Esophagus squamous epithelium (tissue), 5 donors: ENCODE measurements at places on chromosomes 6 and 20. TPM values are rescaled to one million over a fixed set of nuclear protein-coding genes. Genes with fewer than 3 reads are reported as not detected.
A peak's percentile ranks its signal among the peaks of the same experiment; 100 is the strongest.

Gene LRRC1
- total RNA-seq, result 38.5 TPM

Gene HLA-C
- total RNA-seq, result 210 TPM

Gene SMLR1
- total RNA-seq, result not detected

Gene TRIM40
- total RNA-seq, result not detected

- peaks cover 6% of the 10 kb centered on the region for H3K4me1 ChIP-seq
- no peaks in the 10 kb centered on the region for H3K36me3 ChIP-seq
- no peak overlapping the region for H3K27ac ChIP-seq
Measured at GRCh38 chr20:38290829-38291814, 12.8 kb upstream of the BPI start.

DNA sequence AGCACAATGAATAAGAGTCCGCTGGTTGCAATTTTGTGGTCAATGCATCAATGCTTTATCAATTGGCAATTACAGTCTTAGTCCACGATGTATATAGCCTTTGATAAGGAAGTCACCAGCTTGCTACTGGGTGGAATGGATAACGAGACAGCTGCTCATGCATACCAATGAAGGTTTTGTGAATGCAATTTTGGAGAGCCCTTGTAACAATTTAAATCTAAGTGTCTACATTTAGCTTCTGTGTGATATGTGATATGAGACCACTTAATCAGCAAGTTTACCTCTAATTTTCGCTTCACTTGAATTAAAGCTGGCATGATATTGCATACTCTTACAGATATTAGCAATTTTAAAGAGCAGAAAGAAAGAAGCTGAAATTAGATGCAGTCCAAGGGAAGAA, 543.9 kb downstream of the RNF144B start:
- no peak overlapping the region for H3K27ac ChIP-seq
- no peaks in the 10 kb centered on the region for H3K36me3 ChIP-seq
- H3K4me1 ChIP-seq, result no peaks in the 10 kb centered on the region
- H3K27me3 ChIP-seq, result no peaks in the 10 kb centered on the region
- no peak for DNase-seq

- H3K27me3 ChIP-seq, result no peaks in the 10 kb centered on the region
- peaks cover 6% of the 10 kb centered on the region for H3K4me1 ChIP-seq
- no peaks in the 10 kb centered on the region for H3K36me3 ChIP-seq
- DNase-seq, result peak; percentile 40
- peak overlapping the region; percentile 30 for H3K4me3 ChIP-seq
Measured at GRCh38 chr6:41560431-41561192, 14.4 kb downstream of the FOXP4 start.

DNA sequence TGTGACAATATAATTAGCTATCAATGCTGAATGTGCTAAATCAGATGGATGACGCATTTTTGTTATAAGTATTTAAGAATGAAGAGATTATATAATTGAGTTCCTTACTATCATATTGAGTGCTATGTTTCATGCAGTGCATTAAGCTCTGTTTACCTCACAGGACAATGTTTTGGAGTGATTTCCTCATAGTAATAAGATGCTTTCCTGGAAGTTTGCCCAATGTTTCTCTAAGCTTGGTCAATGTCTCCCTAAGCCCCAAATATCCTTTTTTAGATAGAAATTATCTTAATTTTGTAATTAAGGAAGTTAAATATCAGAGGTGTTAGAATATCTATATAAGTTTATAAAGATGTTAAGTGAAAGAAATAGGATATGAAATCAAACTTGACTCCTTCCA, 489.6 kb downstream of the MMUT start:
- no peak overlapping the region for H3K4me3 ChIP-seq
- no peaks in the 10 kb centered on the region for H3K27me3 ChIP-seq
- H3K36me3 ChIP-seq, result no peaks in the 10 kb centered on the region

- H3K27ac ChIP-seq, result no peak overlapping the region
- H3K27me3 ChIP-seq, result no peaks in the 10 kb centered on the region
- no peak for DNase-seq
- H3K4me3 ChIP-seq, result no peak overlapping the region
- H3K36me3 ChIP-seq, result no peaks in the 10 kb centered on the region
Measured at GRCh38 chr6:79863566-79863965, 83.8 kb downstream of the ELOVL4 start.

DNA sequence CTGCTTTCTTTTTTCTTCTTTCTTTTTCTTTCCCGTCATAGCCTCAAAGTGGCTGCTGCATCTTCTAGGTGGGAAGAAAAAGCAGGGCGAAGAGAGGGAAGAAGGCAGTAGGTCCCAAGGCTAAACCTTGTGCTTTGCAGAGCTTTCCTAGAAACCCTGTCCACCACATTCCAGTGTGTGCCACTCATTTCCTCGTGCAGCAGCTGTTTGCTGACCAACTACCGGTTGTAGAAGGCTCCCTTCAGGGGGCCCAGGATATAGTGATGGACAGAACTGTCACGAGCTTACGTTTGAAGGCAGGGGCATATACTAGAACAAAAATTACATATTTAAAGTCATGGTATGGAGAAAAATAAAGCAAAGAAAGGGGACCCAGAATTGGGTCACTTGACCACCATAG, 103.0 kb downstream of the SASH1 start:
- no peak overlapping the region for H3K27ac ChIP-seq
- peaks cover 79% of the 10 kb centered on the region for H3K4me1 ChIP-seq
- no peak overlapping the region for H3K4me3 ChIP-seq
- no peaks in the 10 kb centered on the region for H3K36me3 ChIP-seq

DNA sequence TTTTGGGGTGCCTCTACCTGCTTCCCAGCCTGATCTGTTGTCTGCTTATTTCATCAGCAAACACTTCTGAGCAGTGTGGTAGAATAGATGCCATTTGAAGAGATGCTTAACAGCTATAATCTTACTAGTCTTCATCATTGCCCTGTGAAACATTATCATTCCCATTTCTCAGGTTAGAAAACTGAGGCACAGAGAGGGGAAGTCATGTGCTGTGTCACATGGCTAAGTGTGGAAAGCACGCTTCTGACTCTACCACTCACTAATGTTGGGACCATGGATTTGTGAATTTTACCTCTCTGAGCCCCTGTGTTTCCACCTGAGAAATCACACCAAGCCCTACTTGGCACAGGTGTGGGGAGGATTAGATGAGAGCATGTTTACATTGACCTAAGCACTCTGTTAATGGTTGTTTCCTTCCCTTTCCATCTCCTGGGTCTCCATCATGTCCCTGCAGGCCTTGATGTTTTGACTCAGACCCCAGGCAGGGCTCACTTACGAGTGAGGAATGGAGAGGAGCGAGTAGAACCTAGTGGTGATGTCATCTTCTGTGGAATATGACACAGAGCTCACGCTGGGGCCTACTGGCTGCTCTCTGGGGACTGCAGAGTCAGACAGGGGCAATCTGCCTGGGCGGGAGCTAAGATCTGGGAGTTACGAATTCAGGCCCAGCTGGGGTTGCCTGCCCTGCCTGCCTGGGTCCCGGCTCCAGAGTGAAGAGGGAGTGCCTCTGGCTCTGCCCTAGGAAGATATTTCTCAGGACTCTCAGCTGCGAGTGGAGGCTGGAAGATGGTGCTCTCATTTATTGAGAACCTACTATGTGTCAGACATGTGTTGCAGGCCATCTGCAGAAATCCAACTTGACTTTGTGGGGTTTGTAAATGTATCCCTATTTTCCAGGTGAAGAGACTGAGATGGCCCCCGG, 64.3 kb downstream of the CDH22 start:
- no peak overlapping the region for H3K27ac ChIP-seq
- no peaks in the 10 kb centered on the region for H3K36me3 ChIP-seq
- H3K4me1 ChIP-seq, result no peaks in the 10 kb centered on the region
- no peaks in the 10 kb centered on the region for H3K27me3 ChIP-seq
- no peak overlapping the region for H3K4me3 ChIP-seq

- no peaks in the 10 kb centered on the region for H3K4me1 ChIP-seq
- no peak for DNase-seq
- H3K36me3 ChIP-seq, result no peaks in the 10 kb centered on the region
- no peaks in the 10 kb centered on the region for H3K27me3 ChIP-seq
- H3K27ac ChIP-seq, result no peak overlapping the region
Measured at GRCh38 chr6:84007871-84008270, 25.7 kb upstream of the MRAP2 start.

DNA sequence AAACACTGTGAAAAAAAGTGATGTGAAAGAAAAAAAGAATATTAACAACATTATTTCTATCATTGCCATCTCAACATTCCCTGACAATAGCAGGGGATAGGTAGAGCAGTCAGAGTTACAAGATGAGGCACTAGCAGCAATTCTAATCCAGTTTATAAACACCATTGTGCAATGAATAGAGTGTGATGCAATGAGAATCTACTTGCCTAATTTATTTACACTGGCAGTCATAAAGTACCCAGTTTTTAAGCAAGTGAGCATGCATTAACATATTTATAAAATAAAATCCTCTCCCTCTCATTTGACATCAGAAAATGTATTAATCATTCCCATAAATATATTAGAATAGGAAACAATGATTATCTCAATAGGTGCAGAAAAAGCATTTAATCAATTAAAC, 2.5 kb upstream of the MANEA start:
- no peaks in the 10 kb centered on the region for H3K36me3 ChIP-seq
- DNase-seq, result no peak
- no peaks in the 10 kb centered on the region for H3K27me3 ChIP-seq
- no peaks in the 10 kb centered on the region for H3K4me1 ChIP-seq

GRCh38 chr20:33909331-33909921, 84.3 kb upstream of the RALY start:
- H3K27me3 ChIP-seq, result no peaks in the 10 kb centered on the region
- H3K27ac ChIP-seq, result no peak overlapping the region
- no peak for DNase-seq
- H3K4me3 ChIP-seq, result no peak overlapping the region

DNA sequence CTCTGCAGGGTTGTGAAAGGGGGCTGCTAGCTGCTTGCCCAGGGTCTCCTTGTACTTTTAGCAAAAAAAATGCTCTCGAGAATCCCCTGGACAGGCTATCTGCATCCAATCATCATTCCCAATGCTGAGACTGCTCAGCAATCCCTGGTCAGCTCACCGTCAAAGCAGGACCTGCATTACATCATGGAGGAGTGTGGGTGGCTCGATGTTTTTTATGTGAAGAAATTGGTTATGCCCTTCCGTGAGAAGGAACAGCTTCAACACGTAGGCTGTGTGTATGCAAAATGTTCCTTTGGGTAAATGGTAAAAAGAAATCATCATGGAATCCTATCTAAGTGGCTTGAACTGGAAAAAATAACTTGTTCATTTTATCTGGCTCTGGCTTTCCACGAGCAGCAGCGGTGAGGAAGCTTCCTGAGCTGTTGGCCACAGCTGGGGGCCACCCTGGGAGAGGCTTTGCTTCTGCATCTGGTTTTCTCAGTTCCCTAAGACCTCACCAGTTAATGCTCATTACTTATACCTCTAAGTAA, 111.4 kb downstream of the FYN start:
- H3K27me3 ChIP-seq, result no peaks in the 10 kb centered on the region
- no peak for DNase-seq
- peak overlapping the region; percentile 73 for H3K27ac ChIP-seq
